ENCODE measurements at places on chromosomes 2 and 18.

DNA sequence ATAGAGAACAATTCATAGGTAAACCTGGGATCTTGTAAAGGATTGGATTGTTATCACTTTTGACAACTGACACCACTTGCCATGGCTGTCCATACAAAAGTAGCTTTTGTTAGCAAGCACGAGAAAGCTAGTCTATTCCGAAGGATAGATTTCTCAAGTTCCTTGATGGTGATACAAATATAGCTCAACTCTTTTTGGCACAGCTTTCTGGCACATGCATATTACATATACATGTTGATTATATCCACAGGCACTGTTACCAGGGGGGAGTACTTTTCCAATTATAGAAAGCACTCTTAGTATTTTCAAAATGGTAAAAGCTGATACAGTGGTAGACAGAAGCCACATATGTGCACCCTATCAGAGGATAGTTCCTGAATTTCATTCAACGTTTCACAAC lies 168.9 kb downstream of the UPP2 start:
- no peak for DNase-seq

DNA sequence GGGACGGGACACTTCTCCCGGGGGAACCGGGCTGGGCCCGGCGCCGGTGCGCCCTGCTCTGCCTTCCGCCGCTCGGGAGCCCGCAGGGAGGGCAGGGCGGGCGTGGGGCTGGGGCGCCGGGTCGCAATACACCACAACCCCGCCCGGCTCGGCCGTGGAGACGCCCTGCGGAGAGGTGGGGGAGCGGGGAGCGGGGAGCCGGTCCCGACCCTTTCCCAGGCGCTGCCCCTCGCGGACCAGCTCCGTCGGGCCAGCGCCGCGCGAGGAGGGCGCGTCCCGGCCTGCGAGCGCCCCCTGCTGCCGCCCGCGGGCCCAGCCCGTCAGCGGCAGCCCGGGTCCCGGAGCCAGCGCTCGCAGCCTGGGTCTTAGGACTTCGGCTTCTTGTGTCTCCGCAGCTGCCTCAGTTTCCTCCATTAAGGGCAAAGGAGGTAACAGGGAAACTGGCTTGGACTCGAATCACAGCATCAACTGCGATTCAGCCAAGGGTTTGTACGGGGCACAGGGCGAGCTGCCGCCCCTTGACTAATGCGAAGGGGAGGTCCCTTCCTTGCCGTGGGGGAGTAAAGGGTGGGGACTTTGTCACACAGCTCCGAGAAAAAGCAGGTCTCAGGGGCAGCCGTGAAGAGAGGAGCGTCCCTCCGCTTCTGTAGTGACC lies 635 bp upstream of the ADRA2B start:
- DNase-seq = peak; percentile 48

GRCh38 chr2:169275696-169276444 lies 86.5 kb downstream of the LRP2 start:
- DNase-seq = peak; percentile 32

DNA sequence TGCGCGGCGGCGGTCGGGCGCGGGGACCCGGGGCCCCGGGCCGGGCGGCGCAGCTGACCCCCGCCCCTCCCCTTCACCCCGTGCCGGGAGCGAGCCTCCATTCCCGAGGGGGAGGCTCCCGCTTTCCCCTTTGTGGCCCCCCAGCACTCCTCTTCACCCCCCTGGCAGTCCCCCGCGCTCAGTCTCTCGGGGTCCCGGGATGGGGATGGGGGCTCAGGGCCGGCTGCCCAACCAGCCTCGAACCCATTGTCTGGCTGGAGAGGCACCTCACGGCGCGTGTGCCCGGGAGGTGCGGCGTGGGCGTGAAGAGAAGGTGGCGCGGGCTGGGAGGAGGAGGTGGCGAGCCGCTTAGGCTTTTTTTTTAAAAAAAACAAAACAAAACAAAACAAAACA lies 748 bp downstream of the FMNL2 start:
- DNase-seq = no peak

DNA sequence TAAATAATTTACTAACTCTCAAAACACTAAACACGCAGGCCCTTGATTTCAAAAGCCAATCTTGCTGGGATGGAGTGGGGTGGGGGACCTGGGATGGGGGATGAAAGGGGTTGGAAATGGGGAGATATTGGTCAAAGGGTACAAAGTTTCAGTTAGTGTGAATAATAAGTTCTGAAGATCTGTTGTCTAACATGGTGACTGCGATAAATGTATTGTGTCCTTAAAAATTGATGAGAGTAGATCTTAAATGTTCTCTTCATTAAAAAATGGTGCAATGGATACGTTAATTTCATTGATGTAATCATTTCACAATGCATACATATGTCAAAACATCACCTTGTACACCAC lies 505 bp upstream of the ACYP2 start:
- no peak for DNase-seq

- DNase-seq = peak; percentile 55
Observed at GRCh38 chr18:59268721-59269562, 4.3 kb downstream of the RAX start.

GRCh38 chr18:76317136-76317535 lies 177.9 kb downstream of the ZNF516 start:
- no peak for DNase-seq

DNA sequence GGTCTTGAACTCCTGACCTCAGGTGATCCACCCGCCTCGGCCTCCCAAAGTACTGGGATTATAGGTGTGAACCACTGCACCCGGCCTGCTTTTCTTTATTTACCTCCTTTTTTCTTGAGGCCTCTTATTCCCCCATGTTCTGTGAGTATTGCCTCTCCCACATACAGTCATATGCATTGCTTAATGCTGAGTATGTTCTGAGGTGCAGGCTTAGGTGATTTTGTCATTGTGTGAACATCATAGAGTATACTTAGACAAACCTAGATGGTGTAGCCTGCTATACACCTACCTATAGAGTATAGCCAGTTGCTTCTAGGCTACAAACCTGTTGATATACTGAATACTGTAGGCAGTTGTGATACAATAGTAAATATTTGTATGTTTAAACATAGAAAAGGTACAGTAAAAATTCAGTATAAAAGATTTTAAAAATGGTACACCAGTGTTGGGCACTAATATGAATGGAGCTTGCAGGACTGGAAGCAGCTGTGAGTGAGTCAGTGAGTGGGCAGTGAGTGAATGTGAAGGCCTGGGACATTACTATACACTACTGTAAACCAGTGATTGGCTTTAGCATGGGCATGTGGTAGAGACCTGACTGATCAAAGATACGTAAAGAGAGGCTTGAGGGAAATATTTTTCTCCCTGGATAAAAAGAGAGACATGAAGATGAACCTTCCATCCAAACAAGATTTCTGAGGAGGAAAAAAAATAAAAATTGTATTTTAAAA lies 17.6 kb downstream of the SLC39A10 start:
- no peak for DNase-seq

DNA sequence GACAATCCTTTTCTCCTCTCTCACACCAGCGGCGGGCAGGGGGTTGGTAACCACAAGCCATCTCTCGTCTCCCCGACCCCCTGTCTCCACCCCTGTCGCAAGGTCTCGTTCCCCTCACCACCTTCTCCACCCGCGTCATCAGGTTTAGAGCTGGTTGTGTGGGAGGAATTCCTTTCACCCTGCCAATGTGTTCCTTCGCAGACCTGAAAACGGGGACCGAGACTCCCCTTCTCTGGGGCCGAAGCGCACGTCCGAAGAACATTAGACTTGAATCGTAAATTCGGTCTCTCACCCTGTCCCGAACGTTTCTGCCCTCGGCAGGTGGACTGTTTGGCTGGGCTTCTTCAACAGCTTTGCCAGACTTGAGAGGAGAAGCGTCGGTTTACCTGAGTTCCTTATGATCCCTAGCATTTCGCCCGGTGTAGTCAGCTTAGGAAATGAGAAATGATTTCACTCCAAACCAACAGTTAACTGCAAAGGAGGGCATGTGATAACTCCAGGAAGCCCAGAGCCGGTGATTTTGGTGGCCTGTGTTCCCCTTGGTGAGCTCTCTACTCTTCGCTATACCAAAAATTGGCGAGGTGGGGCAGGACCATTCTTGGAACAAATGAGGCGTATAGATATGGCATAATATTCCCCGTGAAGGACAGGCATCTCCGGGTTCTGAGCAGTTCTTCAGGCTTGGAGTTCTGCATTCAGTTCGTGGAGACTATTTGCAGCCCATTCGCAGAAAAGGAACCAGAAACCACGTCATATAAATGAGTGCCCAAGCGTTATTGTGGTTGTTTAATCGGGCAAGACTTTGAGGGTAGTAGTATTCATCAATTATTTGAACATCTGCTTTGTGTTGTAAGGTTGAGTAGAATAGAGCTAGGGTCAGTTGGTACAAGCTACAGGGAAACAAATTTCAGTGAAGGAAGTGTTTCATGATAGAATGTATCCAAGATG lies 694 bp downstream of the CFAP36 start:
- DNase-seq = peak; percentile 25

DNA sequence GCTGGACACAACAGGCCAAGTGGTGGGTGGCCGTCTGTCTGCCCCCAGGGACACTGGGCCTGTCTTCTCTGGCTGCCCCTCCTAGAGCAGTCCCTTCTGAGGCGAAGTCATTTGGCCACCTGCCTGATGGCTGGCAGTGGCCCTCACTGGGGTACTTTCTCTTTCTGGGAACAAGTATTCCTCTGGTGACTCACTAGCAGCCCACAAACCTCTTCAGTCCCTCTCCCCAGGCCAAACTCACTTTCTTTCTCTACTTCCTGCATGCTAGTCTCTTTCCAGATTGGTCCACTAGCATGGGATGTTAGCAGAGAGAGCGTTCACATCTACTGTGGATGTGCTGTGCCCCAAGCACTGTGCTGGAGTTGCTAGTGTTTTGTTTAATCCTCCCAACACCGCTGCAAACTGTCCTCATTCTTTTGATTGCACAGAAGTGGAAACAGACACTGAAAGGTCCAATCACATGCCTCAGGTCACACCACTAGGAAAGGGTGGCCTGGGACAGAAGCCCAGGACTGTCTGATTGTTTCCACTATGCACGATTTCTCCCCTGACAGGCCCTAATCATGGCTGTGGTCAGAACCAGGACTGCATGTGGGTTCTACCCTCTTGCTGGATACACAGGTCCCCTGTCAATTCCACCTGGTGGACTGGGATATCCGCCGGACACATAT lies 5.2 kb downstream of the DYSF start:
- peak; percentile 61 for DNase-seq

DNA sequence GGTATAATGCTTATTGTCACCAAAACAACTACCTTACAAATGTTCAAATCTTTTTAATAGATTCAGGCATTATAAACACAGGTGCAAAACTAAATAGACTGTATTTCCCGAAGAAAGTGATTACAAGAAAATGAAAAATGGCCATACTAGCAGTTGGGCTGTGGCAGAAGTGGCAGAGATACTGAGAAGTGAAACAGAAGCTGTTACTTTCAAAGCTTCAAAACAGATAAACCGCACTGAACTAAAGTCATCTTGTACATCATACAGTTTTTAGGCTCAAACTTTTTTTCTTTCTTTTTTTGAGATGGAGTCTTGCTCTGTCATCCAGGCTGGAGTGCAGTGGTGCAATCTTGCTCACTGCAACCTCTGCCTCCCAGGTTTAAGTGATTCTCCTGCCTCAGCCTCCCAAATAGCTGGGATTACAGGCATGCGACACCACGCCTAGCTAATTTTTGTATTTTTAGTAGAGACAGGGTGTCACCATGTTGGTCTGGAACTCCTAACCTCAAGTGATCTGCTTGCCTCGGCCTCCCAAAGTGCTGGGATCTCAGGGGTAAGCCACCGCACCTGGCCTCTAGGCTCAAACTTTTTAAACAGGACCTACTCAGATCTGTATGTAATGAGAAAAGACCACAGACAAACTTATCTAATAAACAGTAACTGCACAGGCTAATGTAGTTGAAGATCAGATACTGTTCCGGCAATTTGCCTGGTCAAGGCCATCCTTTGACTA lies 77.9 kb upstream of the SATB2 start:
- no peak for DNase-seq

DNA sequence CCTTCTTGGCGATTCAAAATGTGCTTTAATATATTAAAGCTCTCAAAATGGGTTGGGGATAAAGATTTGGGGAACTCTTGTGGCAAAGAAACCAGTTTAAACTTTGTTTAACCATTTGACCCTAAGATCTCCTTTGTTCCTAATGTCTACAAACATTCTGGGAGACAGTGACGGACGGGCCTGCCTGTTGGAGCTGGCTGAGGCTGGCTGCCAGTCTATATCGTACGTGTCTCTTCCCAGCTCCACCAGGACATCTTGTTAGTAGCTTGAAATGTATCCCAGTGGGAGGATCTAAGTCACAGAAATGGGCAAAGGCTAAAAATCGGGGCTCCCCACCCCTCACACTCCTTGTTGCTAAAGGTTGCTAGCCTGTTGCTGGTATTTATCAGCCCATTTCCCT lies 30.7 kb downstream of the ZNF532 start:
- DNase-seq = no peak

DNA sequence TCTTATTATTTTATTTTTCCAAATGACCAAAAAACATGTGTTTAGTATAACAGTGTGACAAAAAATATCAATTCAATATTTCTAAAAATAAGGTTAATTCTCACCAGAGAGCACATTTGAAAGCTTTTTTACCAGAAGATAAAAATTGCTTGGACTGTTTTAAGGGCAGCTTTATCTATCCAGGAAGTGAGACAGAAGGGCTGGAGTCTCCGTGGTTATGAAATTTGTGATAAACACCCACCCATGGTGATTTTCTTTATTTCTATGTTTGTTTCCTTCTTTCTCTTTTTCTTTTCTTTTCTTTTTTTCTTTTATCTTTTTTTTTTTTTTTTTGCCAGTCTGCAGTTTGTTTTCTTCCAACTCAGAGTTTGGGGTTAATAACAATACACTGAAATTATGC lies 298.5 kb downstream of the PIEZO2 start:
- DNase-seq = no peak

GRCh38 chr2:9015998-9016397 lies 12.5 kb upstream of the MBOAT2 start:
- no peak for DNase-seq

DNA sequence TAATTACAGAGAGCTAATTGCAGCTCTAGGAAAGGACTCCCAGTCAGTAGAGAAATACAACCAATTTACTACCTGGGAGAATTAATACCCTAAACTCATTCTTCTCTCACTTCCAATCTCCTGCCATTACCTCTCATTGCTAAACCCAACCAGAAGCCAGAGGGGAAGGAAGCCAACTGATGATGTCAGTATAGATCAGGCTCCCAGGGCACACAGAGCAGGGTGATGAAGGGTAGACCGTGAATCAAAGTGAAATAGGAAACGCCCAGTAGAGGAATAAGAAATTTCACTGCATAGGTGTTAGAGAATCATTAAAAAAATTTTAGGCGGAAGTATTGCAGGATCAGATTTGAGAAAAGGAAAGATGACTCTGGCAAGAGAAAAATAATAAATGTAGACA lies 456.8 kb upstream of the NXPH2 start:
- no peak for DNase-seq

DNA sequence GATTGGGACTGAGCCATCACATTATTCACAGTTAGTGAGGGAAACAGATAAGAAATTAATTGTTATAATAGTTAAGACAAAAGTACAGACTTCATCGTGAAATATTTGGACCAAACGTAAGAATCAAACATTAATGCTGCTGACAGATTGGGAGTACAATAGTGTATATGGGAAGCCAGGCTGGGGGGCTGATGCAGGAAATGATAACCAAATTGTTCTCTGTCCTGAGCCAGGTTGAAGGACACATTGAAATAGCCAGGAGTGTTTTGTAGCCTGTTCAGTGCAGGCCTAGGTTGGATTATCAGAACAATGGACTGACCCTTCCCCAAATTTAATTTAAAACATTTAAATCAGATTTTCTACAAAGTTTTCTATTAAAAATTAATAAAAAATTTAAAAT lies 203.2 kb downstream of the BABAM2 start:
- peak; percentile 56 for DNase-seq

GRCh38 chr2:232551250-232551638 lies 755 bp downstream of the EIF4E2 start:
- DNase-seq = no peak

- no peak for DNase-seq
Observed at GRCh38 chr2:7973801-7974480, 707.9 kb upstream of the ID2 start.

All from lung microvascular endothelial cell (primary cell).